ENCODE measurements at places on chromosomes 2 and 18.

DNA sequence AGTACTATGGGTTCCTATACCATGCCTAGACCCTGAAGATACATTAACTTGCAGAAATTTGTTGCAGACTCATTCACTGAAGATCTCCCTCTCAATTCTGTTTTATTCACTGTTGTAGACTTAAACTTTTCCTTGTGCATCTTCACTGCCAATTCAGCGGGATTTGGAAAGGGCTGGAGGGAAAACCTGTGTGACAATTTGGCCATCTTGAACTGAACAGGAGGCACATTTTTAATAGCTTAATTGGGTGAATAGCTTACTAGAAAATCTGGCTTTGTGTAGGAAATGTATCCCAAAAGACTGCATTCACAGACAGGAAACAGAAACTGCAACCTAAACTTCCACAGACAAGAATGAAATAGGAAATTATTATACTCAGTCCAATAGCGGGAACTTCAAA, 512.3 kb downstream of the XIRP2 start:
- no peak for DNase-seq

DNA sequence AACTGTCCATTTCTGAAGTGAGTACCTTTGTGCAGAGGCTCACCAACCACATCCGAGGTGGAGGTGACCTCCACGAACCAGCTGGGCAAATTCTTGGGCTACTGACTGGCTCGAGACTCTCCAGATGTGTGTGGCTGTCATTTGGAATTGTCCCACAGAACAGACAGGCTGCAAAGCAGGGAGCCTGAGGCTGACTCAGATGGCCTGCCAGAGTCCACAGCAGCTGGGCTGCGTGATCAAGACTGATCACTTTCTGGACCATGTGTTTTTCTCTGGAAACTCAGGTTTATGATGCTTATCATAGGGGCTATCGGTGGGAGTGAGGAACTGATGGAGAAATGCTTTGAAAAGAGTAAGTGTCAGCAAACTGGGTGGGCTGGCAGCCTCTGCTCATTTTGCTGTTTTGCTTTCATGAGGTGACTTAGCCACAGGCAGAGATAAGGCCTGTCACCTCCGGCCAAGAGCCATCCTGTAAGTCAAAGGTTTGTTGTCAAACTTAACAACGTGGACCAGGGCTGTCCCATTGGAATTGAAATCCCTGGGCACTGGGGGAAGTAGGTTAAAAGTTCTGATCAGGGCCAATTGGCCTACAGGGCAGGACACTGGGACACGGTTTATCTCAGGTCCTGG, 120.4 kb downstream of the LIPG start:
- no peak for DNase-seq

DNA sequence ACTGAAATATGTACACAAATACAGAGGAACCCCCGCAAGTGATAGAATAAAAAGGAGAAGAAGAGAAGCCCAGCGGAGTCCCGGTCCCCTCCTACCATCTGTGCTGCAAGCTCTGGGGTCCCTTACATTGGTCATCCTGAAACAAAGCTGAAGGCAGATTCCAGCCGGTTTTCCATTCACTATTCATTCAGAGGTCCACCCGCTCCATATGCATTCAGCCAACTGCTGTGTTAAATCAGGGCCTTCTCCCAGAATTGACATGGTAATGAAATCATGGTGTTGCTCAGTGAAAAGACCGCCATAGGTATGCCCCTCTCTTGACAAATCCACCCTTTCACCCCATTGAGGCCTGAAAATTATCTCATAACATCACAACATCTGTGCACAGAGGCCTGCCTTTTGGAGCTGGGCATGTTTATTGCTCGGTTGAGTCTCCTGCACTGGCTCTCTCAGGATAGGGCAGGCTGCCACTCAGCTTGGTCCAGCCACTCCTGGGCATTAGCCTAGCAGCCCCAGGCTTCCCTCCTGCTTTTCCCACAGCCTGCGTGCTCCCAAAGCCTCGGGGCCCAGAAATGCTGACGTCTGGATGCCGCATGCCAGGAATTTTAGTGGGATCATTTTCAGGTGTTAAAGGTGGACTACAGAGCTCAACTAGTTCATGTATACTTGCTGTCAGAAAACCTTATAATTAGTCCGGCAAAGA, 39.3 kb upstream of the ID2 start:
- DNase-seq = no peak

- no peak for DNase-seq
Observed at GRCh38 chr2:61045999-61046398, 19.7 kb upstream of the SANBR start.

- no peak for DNase-seq
Observed at GRCh38 chr2:27569398-27569797, 13.4 kb upstream of the ZNF512 start.
